T47D (cell line): ENCODE measurements at places on chromosomes 7 and 10.

DNA sequence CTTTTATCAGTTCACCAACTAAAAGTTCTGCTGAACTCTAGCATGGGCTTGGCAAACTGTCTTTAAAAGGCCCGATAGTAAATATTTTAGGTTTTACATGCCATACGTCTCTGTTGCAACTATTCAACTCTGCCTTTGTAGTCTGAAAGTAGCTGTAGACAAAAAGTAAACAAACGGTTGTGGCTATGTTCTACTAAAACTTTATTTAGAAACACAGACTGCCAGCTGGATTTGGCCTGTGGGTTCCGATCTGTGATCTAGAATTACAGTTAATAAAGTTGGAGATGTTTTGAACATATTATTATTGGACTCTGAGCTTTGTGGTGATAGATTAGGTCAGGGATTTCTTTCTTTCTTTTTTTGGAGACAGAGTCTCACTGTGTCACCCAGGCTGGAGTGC is 33.1 kb downstream of the VPS50 start:
- no peak for DNase-seq

DNA sequence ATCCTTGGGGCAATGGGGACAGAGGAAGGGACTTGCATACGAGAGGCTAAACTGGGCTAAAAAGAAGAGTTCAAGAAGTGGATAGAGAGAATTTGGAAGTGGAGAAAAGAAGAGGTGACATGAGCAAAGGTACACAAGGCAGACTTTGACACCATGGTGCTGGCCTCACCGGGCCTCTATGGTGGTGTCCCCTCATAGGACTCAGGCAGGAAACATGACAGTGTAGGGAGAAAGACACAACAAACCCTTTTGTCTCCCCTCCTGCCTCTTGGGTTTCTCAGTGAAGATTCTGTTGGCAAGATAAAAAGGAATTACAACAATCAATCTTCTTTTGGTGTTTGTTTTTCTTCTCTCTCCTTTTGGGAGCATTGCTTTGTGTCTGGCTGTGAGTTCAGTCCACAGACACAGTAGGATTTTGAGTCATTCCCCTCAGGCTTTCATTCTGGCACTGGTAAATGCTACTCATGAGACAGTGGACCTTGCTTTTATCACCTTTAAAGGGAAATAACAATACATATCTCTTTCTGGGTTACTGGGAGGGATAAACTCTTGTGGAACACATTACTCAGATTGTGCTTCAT is 827.7 kb downstream of the TNS3 start:
- DNase-seq = no peak

DNA sequence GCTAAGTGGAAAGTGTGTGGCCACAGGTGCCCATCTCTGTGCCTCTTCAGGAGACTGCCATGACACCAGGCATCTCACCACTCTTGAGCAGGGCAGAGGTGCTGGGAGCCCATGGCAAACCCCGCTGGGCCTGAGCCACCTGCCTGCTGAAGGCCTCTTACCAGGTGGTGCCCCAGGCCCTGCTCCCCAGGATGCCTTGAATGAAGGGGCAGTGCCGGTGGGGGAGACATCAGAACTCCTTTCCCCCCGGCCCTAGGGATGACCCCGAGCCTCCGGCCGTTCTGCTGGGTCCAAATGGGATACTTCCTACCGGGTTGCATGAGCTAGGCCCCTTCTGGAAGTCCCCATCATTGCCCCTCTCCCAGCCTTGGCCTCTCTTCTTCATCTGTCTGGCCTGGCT is 37.6 kb downstream of the UNC5B start:
- no peak for DNase-seq

DNA sequence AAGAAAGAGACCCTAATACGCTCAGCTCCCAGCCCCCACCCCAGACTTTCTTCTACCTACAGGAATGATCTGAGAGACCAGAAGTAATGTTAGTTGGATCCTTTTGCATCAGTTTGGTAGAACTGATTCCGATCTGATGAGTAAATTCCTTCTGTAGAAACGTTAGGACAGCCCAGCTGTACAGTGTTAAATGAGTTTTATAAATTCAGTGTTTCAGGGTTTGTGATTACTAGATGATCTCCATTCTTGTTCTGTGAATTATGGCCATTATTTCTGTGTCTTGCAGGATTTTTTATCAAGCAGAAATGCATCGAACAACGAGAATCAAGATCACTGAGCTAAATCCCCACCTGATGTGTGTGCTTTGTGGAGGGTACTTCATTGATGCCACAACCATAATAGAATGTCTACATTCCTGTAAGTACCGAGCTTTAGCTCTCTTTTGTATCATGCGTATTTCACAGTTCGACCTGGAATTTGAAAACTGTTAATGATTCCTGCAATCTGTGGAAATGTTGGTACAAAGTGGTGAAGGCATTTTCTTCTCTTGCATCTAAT is 5.3 kb downstream of the BMI1 start:
- DNase-seq = no peak

GRCh38 chr7:67470256-67470751 is 473.7 kb downstream of the TYW1 start:
- no peak for DNase-seq

DNA sequence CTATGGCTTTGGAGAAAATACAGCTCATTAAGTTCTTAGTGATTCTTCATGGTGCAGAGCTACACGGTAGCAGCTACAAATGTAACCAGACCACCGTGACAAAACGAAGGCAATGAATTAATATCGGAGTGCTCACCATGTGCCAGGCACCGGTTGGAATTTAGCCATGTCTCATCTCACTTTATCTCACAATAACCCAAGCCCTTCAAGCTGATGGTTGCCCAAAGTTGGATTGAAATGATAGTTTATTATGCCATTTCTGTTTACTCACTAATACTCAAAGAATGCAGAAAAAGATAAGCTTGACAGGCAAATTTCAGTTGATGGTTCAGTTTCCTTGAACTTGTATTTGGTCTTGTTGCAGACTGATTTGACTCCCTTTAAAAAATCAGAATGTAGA is 312.6 kb downstream of the SKIDA1 start:
- DNase-seq = no peak

DNA sequence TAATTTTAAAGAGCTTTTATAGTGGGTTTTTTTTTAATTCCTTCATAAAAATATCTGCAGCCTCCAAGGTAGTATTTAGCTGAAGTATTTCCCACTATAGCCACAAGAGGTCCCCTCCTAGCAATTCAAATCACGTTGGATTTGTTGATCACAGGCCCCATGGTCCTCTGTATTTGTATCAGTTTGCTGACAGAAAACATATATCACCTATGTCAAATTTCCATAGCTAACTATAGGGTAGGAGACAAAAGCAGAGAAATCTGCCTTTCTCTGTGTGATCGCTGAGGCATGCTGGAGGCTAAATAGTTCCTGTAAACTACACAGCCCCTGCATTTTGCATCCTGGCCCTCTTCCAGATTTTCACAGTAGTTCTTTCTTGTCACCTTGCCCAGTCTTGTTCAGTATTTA is 1.7 kb upstream of the CTNNA3 start:
- peak; percentile 75 for DNase-seq

DNA sequence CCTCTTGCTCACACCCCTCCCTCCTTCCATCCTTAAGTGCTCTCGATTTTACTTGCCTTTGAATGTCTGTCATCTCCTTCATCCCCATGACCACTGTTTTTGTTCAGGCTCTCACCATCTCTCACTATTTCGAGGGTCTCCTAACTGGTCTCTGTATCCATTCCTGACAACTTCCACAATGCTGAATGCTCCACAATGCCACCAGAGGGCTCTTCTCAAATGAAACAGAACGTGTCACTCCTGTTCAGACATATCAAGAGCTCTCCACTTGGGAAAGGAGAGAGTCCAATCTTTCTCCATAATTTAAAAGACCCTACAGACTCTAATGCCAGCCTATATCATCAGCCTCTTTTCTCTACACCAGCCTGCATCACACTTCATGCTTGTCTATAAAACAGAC is 9.0 kb upstream of the SLC13A1 start:
- no peak for DNase-seq

GRCh38 chr7:111438369-111439289 is 123.7 kb downstream of the IMMP2L start:
- DNase-seq = no peak

- DNase-seq = no peak
Observed at GRCh38 chr10:1426786-1427185, 310.5 kb downstream of the ADARB2 start.

- DNase-seq = no peak
Observed at GRCh38 chr10:3452173-3452626, 279.6 kb upstream of the PITRM1 start.

DNA sequence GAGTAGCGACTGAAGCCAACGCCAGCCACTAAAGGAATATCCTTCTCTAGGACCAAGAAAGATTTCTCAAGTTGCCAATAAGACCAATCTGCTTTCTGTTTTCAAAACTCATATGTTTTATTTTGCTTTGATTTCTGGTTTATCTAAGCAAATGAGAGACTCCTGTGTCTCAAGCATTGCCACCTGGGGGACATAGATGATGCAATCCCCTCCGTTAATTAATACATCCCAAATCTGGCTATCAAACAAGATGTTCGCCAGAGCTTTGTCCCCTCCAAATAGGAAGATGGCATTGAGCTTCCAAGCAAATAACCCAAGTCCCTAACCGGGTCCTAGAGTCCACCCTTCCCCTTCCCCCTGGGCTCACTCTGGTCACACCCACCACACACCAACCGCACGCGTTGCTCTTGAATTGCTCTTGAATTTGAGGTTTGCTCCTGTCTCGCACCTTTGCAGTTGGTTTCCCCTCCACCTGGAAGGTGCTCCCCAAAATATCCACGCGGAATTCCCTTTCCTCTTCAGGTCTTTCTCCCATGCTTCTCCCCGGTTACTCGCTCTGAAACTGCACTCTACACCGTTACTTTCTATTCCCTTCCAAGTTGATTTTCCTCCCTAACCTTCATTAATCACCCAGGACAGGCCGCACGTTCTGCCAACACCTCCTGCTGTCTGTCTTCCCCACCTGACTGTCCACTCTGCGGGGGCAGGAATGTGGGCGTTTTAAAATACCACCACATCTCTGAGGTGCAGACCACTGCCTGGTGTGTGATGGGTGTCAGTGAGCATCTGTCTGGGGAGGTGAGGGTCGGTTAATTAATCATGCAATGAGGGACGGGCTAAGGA is 64.1 kb upstream of the RNF32 start:
- no peak for DNase-seq

- DNase-seq = no peak
Observed at GRCh38 chr7:101075646-101076045, 9.6 kb upstream of the TRIM56 start.

DNA sequence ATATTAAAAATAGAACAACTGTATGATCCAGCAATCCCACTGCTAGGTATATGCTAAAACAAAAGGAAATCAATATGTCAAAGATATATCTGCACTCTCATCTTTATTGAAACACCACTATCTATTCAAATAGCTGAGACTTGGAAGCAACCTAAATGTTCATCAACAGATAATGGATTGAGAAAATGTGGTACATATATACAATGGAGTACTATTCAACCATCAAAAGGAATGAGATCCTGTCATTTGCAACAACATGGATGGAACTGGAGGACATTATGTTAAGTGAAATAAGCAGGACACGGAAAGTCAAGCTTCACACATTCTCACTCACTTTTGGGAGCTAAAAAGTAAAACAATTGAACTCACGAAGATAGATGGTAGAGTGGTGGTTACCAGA is 610.1 kb upstream of the SEMA3D start:
- no peak for DNase-seq

GRCh38 chr10:93437946-93438612 is 44.1 kb downstream of the MYOF start:
- DNase-seq = peak; percentile 94

DNA sequence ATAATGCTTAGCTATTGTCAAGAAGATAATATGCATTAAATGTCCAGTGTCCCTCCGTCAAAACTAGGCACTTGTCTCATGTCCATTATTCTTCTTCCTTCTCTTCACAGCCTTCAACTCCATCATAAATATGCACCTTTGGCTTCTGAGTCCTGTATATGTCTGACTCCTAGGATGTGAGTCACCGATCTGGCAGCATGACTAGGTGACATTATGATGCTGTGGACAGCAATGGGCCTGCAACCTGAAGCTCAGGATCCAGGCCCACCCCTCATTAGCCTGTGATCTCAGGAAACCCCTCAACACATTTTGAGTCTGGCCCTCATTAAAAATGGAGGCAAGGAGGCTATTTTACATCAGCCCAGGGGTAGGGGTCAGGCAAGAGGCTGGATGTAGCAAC is 362.5 kb upstream of the ZMIZ1 start:
- DNase-seq = no peak

DNA sequence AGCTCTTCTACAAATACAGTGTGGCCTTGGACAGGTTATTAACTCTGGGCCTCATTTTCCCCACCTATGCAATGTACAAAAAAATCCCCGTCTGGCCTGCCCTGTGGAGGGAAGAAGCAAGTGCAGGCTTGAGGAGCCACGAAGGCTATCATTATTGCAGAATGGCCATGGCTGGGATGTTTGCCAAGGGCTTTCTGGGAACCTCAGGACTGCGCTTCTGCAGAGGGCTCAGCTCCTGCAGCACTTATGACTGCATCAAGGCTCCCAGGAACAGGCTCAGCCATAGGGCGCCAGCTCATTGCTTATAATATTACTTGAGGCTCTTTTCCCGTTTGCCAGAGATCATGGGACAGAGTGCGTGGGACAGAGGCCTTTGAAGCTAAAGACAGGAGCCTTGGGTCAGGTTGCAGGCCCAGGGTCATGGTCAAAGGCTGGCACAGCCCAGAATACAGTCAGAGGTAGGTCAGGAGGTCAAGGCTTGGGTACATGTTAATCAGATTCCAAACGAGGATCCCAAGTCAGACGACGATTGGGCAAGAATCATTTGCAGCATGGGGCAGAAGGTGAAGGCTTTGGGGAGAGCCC is 20.6 kb upstream of the C10orf105 start:
- no peak for DNase-seq

DNA sequence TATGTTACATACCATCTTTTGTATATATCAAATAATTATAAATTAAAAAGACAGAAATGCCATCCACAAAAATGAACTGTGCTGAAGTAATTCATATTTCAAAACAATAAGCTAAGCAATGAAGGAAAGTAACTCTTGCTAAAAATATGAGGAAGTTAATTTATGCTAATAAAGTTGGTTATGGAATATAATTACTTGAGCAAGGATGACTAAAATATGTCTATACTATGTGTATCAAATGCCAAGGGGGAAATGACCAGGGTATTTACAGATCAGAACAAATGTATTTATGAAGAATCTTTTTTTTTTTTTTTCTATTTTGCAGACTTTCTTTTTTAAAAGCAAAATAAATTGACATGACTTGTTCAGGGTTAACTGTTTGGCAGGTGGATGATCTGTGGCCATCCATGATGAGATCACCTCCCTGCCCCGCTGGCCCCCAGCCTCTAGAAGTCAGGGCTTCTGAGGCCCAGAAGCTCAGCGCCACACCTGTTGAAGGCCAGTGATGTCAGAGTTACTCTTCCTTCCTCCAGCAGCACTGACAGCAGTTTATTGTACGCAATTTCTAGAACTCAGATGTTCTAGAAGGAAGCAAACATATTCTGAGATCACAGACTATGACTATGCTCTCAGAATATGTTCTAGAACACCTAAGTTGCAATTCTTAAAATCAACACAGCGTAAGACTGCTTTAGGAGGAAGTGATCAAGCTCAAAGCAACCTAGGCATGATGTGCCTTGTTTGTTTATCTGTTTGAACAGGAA is 196.1 kb upstream of the KLF14 start:
- DNase-seq = no peak
